ENCODE measurements at places on chromosomes 16 and 17.

DNA sequence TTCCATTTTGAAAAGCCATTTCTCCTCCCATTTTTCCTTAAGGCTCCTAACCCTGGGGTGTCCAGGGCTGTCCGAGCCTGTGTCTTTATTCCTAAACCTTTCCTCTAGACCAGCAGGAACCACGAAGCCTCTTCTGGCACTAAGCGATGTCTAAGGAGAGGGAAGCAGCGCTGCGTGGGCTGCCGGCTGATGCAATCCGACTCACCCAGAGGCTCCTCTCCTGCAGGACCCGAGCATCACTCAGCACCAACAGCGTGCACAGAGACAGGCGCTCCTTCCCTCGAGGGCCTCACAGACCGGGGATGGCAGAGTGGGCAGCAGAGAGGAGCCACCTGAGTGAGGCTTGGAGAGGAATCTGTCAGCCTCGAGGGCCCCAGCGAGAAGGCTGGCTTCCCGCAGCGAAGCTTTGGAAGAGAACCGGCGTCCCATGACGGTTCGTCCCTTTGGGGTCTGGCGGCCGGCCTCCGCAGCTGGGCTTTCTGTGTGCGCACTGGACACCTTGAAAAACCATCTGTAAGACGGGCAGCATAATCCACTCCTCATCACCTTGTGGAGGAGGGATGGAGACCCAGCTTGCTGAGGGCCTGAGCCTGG lies 174.3 kb downstream of the FOXL1 start:
- DNase-seq = no peak

DNA sequence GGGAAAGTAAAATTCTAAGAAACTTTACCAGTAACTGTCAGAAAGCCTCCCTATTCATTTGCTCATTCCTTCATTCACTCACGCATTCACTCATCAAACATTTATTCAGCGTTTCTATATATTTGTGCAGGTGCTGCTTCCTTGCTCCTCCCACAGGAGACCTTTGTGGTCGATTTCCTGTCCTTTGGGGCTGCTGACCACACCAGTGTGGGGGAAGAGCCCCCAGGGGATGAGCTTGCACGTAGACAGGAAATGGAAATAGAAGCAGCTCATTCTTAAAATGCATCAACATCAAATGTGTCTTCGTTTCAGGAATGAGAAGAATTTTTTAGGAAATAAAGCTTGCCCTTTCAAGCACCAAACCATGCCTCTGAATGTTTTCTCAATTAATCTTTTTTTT lies 9.6 kb downstream of the PIK3R6 start:
- DNase-seq = peak; percentile 97

DNA sequence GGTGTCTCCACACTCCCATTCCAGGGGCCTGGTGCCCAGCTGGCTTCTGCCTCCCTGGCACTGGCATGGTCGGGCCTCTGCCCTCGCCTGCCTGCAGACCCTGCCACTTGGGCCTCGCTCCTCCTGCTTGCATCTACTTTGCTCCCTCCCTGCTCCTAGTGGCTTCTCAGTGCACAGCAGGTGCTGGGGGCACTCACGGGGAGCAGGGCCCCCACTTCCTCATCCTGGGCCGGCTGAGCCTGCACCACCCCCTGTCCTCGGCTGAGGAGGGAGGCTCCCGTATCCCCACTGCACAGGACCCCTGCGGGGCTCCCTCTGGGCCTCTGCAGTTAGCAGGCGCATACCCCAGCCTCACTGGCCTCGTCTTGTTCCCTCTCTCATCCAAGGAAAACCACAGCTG lies 35.2 kb downstream of the CIBAR2 start:
- DNase-seq = no peak

DNA sequence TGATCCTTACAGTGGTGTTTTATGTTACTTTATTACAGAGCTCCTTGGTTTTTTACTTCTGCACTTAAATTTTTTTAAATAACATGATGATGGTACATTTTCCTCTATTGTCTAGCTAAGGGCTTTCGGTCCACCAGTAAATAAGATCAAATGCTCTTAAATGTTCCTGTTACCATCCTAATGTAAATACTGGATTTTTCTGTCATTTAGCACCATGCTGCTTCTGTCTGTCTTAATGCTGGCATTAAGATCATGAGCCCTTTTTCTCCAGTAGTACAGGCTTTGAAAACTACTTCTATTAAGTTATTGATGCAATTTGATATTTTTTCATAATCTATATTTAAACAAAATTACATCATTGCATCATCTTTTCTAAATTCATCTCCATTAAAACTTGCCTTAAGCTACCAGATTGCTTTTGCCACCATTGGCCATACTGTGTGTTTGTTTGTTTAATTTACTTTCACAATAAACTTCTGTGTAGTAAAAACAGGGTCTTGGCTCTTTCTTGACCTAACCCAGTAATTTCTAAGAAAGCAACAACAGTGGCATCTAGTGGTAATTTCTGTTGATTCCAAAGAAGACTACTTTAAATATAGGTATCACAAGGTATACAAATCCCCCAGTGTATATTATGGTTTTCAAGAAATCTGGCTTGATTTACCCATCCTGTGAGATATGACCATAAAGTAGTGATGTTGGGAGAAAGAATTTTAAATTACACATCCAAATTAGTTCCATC lies 9.0 kb upstream of the PHAF1 start:
- peak; percentile 38 for DNase-seq

DNA sequence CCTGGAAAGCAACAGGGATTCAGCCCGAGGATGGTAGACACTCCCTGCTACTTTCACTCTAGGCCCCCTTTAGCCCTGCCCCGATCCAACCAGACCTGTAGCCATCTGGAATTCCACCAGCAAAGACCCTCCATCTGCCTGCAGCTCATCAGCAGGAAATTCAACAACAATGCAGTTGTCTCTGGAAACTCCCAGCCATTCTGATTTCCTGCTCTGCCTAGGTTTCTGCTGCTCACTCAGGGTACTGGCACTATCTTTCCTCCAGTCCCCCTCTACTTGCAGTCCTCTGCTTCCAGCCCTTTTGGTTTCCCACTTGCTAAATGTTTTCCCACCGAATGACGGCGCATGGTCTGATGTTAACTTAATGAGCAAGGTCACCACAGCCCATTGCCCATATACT lies 2.7 kb upstream of the SP6 start:
- DNase-seq = no peak

DNA sequence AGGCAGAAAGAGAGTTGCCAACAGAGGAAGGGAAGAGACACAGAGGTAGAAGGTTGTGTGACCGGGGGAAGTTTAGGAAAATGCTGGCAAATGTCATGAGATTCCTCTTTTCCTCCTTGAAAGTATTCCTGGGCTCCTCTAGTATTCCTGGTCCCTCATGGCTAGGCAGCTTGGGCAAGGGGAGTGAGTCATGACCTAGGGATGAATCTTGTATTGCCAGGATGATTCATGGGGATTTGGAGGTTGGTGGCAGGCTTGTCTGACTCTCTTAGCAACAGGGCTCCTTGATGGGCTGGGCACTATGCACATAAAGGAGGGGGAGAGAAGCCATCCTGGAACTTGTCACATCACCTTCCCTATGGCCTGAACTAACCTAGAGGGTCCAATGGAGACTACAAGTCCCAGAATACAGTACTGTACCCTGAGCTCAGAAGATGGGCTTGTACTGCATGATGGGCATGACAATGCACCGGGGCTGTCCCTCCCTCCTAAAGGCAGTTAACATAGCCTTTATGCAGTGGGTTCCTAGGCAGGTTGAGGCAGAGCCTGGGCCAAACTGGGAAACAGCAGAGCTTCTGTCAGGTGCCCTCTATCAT lies 2.1 kb upstream of the SEZ6 start:
- DNase-seq = peak; percentile 70

DNA sequence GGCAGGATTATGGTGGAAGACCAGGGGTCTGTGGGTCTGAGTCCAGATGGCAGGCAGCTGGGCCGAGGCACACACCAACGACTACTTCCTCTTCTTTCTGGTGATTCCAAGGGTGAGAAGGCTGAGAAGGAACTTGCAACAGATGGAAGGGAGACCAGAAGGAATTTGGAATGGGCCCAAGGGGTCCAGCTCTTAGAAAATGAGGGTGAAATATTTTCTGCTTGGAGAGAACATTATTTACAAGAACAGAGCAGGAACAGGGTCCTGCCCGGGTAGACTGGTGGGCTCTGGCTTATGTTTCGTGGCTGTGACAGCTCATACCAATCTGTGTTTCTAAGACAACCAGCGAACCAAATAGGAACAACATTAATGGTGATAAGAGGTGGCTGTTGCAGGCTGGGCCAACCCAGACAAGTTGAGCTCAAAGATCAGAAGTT lies 36.6 kb downstream of the CCDC42 start:
- DNase-seq = no peak

DNA sequence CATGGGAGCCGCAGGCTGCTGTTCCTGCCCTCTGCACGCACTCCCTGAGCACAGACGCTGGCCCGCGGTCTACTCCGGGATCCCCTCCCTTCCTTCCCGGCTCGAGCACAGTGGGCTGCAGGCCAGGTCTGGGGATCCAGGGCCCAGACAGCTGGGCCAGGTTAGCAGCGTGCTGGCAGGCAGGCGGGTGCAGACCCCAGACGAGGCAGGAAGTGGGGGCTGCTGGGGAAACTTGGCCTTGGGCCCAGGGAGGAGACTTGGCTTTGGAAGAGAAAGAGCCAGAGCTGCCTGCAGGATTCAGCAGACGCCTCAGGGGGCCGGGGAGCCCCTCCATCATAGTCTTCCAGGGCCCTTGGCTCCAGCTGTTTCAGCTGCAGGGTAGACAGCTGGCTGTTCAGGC lies 30.2 kb upstream of the ABCC3 start:
- DNase-seq = peak; percentile 32

DNA sequence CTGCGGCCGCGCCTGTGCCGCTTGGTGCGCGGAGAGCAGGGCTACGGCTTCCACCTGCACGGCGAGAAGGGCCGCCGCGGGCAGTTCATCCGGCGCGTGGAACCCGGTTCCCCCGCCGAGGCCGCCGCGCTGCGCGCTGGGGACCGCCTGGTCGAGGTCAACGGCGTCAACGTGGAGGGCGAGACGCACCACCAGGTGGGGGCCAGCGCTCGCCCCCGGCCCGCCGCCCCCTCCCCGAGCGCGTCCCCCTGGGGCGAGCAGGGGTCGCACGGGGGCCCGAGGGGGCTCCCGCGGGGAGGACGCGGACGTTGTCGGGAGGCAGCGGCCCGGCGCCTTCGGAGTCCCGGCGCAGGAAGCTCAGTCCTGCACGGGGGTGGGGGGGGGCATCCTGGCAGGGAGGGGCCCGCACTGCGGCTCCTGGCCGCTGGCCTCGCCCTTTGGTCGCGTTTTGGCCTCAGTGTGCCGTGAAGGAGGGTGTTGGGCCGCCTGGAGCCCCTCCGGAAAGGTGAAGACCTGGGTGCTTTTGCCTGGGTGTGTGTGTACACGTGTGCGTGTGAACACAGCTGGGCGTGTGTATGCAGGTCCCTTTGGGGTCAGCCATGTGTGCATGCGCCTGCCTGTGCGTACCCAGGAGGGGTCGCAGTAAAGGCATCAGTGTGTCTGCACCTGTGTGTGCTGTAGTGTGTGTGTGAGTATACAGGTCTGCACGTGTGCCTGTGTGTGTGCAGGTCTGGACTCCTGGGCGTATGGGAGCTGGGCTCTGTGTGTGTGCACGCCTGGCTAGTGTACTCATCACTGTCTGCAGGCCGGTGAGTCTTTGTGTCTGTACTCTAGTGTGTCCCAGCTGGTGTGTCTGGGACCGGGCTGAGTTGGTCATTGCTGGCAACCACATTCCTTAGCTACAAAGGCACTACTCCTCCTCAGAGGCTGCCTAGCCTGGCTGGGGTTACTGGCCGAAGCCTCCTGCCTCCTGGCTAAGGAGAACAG lies 615 bp downstream of the NHERF2 start:
- peak; percentile 56 for DNase-seq

GRCh38 chr17:77072670-77073069 lies 68.1 kb upstream of the SEC14L1 start:
- DNase-seq = no peak

GRCh38 chr17:81959362-81960129 lies 1.4 kb downstream of the NOTUM start:
- DNase-seq = peak; percentile 55

DNA sequence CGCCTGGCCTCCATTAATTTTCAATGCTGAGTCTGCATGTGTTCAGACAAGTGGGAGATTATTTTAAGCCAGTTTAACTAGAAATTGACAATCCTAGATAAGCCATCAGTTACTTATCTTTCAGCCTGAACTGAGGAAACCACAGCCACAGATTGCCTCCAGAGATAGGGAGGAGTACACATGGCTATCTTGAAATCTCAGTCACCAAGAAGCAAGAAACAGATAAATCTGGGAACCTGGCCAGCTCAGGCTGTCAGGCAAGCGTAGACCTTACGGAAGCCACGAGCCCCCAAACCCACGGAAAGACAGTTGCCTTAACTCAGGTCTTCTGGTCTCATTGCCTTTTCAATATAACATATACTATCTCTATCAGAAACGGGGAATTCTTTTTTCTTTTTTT lies 2.0 kb upstream of the GLG1 start:
- DNase-seq = no peak

DNA sequence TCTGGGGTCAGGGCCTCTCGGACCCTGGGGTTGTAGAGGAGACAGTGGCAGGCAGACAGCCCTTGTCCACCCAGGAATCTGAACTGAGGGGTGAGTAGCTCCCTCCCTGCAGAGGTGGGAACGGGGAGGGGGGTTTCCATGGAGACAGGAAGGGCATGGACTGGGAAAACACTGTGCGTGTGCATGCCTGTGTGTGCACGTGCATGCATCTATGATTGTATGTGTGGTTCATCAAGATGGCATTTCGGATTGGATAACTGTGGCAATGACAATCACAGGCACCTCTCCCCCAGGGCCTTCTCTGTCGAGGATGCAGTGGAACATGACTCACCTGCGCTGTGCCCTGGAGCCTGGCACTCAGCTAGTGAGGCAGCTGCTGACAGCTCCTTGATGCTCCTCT lies 6.1 kb upstream of the CD300C start:
- peak; percentile 6 for DNase-seq

- DNase-seq = no peak
Measured at GRCh38 chr17:33371377-33371776, 78.3 kb upstream of the ASIC2 start.

GRCh38 chr17:76881408-76881807 lies 13.2 kb downstream of the MGAT5B start:
- no peak for DNase-seq

- DNase-seq = peak; percentile 73
Measured at GRCh38 chr16:59148769-59149155, 414.6 kb upstream of the GOT2 start.

GRCh38 chr16:64969221-64969620 lies 152.6 kb downstream of the CDH11 start:
- DNase-seq = no peak

DNA sequence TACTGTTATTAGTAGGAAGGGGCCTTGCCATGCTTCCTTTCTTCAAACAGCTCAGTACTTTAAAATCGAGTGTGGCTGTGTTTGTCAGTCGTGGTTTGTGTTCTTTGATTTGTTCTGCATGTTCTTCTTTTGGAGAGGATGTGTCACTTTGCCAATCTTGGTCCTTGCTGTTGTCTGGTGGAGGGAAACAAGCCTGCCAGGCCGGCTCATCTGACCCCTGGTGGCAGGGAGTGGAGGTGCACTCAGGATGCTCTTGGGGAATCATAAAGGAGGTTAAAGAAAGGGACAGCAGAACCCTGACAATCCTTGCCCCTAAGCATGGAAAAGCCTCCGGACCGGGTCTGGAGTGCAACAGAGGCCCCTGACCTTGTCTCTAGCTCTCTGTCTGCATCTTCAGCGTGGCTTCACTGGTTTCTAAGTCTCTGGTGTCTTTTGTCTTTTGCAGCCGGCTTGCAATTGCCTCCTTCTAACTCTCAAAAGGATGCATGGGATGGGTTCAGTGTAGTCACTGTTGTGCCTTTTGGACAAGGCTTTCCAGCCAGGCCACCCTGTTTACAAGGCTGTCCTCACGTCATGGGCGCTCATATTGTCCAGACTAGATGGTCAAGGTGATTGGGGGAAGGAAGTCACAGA lies 135.8 kb downstream of the WWOX start:
- no peak for DNase-seq

Measured in EL (cell line).